ENCODE measurements at places on chromosomes 13 and 19.
A peak's percentile ranks its signal among the peaks of the same experiment; 100 is the strongest.

- peak; percentile 33 for DNase-seq
These were observed 23.5 kb upstream of the DCLK1 start for GRCh38 chr13:36154567-36155291.

- no peak for DNase-seq
These were observed 455.4 kb upstream of the TSHZ3 start for GRCh38 chr19:31804668-31805067.

DNA sequence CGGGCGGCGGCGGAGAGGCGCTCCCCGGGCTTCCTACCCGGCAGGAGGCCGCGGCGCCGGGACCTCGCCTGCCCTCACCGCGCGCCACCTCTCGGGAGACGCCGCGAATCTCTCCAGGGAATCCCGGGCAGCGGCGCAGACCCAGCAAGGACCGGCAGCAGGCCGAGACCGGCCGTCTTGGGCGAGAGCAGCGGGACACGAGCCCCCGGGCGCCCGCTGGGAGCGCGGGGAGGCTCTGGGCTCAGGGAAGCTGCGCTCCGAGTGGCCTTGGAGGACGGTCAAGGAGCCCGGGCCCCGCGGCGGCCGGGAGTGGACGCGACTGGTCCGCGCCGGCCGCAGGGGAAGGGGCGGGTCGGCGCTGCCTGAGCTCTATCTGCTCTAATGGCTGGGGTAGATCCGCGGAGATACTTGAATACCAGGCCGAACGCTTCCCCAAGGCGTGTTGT is 14.7 kb downstream of the CDX2 start:
- DNase-seq, result peak; percentile 13

DNA sequence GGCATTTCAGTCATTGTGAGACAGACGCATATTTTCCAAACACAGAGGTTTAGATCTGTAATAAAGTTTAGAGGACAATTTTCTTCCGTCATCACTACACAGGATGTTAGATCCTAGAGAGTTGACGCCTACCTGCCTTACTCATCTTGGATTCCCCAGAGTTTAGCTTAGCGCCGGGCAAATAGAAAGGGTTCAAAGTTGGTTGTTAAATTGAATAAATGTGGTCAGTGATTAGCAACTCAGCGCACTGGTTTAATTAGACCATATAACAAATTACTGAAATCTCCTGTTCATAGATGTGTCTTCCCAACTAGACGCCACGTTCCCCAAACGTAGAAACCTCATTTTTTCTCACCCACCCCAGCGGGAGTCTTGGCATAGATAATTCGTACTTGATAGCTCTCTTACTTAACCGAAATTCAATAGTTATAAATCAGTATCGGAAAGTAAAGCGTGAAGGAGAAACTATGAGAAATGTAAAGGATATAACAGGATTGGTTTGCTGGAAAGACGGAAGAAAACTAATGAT is 726 bp upstream of the UFM1 start:
- peak; percentile 13 for DNase-seq

GRCh38 chr13:50917572-50917971 is 8.0 kb downstream of the RNASEH2B start:
- DNase-seq, result no peak

GRCh38 chr19:7670790-7671189 is 1.9 kb downstream of the RETN start:
- no peak for DNase-seq

DNA sequence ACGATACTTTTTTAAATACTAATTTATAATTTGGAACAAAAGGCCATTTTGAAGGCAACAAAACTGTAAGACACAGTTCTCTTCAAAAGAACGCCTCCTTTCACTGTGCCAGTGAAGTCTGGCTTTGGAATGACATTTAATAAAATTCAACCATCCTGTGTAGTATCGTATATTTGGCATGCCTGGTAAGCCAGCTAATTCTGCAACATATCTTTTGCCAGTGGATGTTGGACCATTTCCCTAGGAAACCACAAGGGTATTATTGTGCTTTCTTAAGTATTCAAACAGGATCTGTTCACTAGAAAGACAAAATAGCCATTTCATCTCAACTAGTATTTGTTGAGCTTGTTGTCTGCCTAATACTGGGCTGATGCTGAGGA is 111.6 kb downstream of the RGCC start:
- peak; percentile 61 for DNase-seq

DNA sequence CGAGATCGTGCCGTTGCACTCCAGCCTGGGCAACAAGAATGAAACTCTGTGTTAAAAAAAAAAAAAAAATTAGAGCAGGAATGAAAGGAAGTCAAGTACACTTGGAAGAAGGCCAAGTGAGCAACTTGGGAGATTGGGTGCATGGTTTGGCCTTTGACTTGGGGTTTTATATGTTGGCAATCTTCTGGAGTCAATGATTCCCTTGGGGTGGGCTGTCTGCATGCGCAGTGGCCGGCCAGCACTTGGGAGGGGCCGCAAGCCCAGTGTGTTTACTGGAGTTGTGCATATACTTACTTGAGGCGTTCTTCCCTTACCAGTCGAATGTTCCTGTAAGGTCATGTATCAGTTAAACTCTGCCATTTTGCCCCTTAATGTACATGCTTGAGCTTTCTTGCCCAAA is 103.9 kb downstream of the FAM216B start:
- no peak for DNase-seq

- DNase-seq, result no peak
These were observed 516 bp upstream of the FAM32A start for GRCh38 chr19:16184665-16185122.

- DNase-seq, result no peak
These were observed 1390.7 kb downstream of the SLITRK5 start for GRCh38 chr13:89061821-89062220.

- DNase-seq, result no peak
These were observed 71.2 kb upstream of the GTF3A start for GRCh38 chr13:27353166-27353583.

GRCh38 chr19:52415711-52416110 is 13.2 kb upstream of the ZNF534 start:
- DNase-seq, result no peak

DNA sequence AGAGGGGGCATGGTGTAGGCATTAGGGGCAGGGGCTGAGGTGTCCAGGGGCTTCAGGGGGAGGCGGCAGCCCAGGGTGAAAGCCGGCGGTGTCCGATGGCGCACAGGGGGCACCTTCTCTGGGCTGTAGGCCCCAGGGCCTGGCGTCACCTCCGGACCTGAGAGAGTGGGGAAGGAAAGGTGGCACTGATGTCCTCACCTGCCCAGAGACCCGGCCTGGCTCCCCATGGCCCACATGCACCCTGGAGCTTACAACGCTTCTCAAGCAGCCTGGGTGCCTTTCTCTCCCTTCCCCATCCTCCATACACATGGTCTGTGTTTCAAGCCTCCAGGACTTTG is 3.3 kb upstream of the SHC2 start:
- no peak for DNase-seq

- no peak for DNase-seq
These were observed 3.5 kb downstream of the EGLN2 start for GRCh38 chr19:40802300-40803169.

- DNase-seq, result peak; percentile 94
These were observed 109.2 kb downstream of the OLFM4 start for GRCh38 chr13:53137779-53138178.

- DNase-seq, result no peak
These were observed 28.6 kb upstream of the VSTM2B start for GRCh38 chr19:29497241-29497640.

- DNase-seq, result peak; percentile 93
These were observed 1.2 kb downstream of the ZC3H4 start for GRCh38 chr19:47112166-47112996.

DNA sequence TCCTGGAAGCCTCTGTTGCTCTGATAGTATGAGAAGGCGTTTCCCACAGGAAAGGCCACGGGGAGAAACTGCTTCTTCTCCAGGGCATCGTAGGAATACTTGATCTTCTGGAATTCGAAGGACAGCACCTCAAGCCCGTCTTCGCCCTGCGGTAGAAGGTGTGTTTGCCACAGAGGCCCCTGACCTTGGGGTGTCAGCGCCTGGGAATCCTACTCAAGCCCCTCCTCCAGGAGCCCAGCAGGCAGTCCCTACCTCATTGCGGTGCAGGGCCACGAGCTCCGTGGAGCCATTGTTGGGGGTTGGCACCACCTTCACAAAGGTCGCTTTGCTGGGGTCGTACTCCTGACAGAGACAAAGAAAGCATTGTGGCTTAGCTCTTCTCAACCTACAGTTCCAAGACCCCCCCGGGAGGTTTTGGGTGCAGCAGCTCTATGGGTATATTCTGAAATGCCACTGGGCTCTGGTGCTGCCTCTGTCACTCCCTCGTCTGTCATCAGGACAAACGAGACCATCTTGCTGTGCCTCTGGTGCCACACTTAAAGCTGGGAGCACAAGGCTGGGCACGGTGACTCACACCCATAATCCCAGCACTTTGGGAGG is 3.7 kb downstream of the ATP13A1 start:
- DNase-seq, result no peak

DNA sequence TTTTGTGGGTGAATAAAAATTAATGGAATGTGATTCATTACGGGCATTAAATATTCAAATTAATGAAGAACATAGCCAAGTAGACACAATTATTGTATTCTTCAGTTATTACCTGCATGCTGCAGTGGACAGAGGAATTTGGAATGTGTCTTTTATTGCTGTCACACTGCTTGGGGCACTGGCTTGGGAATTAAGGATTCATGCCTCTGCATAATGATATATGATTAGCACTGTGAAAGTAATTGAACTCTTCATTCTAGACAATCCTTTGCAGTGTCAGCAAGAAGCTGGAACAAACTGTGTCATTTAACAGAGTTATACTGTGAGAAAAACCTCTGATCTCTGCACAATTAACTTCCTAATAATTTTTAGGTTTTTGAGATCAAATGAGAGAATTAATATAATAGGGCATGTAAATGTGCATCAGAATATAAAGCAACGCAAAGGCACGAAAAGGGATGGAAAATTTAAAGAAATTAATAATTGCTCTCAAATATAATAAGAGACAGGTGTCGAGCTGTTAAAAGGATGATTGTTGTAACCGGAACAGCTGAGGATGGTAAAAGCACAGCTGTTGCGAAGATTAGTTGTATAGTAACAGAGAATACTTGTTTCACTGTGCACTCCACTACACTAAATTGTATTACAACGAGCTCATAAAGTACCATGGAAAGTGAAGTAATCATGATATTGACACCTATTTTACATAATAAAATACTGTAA is 235.1 kb upstream of the MIR17HG start:
- DNase-seq, result no peak

- no peak for DNase-seq
These were observed 2.0 kb downstream of the DOCK9 start for GRCh38 chr13:98975822-98976261.

- DNase-seq, result peak; percentile 36
These were observed 2.7 kb upstream of the ZFP82 start for GRCh38 chr19:36420961-36421748.

DNA sequence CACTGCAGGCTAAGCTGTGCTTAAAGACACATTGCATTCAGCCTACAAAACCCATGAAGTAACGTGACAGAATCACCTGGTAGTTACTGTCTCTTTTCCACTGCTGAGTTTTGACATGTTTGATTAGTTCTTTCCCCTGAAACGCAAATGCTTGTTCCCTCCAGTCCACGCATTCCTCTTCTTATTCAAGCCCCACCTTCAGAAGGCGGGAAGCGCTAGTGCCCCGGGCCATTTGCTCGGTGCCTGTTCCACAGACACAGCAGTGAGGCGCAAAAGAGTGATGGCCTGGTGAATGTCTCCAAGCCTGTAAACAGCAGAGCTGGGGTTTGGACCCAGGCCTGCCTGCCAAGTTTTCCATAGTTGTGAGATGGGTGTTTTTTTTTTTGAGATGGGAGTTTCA is 10.9 kb downstream of the ACP4 start:
- no peak for DNase-seq

DNA sequence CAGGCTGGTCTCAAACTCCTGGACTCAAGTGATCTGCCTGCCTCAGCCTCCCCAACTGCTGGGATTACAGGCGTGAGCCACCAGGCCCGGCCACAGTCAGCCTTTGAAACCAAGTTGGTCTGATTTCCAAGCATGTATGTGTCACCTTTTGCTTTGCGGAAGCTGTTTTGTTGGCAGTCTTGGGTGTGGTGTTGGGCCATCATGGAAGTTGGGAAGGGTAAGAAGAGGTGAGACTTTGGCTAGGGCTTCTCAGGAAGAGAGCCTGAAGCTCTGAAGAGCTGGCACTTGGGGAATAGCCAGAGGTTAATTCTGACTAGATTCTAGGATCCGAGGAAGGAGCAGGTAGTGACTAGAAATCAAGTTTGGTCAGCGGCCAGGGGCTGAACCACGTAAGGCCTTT is 2.8 kb downstream of the RSPH6A start:
- no peak for DNase-seq

DNA sequence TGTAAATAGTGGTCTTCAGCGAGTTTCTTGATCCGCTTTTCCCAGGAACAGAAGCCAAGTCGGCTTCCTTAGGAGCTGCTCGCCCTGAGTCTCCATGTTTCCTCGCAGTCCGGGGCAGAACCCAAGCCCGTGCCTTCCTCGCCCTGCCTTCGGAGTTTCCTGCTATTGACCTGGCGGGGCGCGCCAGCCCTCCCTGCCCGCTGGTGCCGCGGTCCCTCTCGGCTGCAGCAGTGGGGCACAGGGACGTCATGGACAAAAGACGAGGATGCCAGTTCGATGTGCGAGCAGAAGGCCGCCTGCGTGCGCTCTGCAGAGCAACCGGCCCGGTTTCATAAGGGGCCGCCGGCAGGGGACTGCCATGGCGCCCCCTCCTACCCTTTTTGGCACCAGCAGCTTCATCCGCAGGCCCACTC is 156.6 kb downstream of the TM9SF2 start:
- DNase-seq, result peak; percentile 40

DNA sequence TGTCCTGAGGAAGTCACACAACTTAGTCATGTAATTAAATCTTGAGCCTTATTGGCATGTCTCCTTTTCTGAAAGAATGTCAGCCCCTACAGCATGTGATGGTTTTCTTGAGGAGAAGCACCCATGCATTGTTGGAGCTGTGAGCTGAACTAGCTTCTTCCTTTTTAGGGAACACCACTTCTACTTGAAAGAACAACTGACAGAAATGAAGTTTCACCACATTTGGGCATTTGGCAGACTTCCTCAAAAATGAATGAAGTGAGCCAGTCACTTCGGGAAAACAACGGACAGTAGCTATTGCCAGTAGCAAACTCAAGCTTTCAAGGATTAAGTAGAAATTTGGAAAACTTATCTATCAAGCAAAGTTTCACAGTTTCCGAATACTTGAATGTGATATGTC is 1351.3 kb downstream of the EFNB2 start:
- peak; percentile 12 for DNase-seq

DNA sequence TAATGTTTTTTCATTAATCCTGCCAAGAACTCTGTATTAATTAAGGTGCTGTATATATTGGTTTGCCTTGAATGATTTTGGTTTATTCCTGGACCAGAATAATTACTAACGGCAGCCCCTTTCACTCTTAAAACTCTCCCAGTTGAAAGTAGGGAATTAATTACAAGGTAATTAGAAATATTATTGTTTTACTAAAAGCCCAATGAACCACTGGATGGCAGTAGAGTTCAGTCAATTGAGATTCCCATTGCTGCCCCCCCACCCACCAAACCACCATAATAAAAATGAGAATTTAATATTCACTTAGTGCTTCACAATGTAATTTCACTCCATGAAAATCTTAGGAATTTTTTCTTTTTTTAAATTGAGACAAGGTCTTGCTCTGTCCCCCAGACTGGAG is 13.7 kb downstream of the WBP4 start:
- DNase-seq, result peak; percentile 43

GRCh38 chr19:2616741-2617392 is 85.6 kb downstream of the GNG7 start:
- DNase-seq, result no peak

GRCh38 chr19:23273022-23273589 is 22.9 kb upstream of the ZNF724 start:
- DNase-seq, result no peak

All from fibroblast of skin of scalp (primary cell).